HCEC 1CT (cell line): ENCODE measurements at places on chromosomes 11 and 22.

GRCh38 chr22:17120711-17121232 lies 388 bp downstream of the TMEM121B start:
- no peak for DNase-seq

DNA sequence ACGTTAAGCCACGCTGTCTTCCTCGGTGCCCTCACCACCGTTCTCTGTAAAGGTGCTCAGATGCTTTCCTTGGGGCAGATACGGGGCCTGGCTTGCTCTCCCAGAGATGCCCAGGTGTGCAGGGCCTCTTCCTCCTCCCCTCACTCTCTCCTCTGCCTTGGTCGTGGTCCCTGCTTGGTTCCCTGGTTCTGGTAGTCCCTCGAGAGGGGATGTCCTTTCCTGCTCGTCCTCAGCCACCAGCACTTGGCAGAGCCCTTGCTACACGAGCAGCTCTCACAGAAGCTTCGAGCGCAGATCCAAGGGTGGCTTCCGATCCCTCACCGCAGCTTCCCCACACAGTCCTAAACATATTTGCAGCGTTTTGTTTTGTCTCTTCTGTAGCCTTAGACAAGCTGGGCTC lies 298.8 kb downstream of the TBC1D22A start:
- no peak for DNase-seq

- DNase-seq: peak; percentile 56
These were observed 1.7 kb downstream of the RPS19BP1 start for GRCh38 chr22:39530692-39531331.

DNA sequence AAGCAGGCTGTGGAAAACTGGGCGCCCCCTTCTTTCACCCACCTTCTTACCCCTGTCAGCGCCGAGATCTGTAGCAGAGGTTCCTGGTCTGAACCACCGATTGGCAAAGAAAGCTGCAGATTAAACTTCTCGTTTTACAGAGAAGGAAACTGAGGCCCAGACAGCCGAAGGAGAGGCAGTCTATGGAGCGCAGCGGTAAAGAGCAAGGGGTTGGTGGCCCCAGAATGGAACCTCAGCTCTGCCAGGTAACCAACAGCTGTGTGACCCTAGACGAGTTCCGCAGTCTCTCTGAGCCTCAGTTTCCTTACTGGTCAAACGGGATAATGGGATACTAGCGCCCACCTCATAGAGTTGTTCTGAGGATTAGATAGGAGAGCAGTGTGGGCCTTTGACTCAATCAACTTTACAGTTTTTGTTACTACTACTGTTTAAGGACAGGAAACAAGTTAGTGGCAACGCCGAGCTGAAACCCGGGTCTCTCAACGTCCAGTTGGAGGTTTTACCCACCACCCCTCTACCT lies 3.1 kb upstream of the WT1 start:
- DNase-seq: no peak

DNA sequence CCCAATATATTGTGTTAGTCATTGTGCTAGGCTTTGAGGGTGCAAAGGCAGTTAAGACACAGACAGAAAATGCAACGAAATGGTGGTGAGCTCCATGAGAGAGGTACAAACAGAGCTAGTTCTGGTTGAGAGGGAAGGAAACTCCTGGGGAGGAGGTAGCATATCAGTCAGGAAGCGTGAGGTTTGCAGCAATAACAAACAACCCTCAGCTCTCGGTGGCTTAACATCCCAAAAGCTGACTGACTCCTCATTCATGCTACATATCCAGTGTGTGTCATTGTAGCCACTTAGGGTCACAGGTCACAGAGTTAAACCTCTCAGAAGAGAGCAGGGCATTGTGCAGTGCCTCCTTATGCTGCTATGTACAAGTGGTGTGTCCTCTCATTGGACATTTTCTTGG lies 1.7 kb upstream of the ST14 start:
- no peak for DNase-seq

GRCh38 chr11:72141066-72141465 lies 5.5 kb downstream of the FOLR3 start:
- DNase-seq: peak; percentile 94

GRCh38 chr11:17314232-17314547 lies 37.4 kb upstream of the NCR3LG1 start:
- peak; percentile 94 for DNase-seq

DNA sequence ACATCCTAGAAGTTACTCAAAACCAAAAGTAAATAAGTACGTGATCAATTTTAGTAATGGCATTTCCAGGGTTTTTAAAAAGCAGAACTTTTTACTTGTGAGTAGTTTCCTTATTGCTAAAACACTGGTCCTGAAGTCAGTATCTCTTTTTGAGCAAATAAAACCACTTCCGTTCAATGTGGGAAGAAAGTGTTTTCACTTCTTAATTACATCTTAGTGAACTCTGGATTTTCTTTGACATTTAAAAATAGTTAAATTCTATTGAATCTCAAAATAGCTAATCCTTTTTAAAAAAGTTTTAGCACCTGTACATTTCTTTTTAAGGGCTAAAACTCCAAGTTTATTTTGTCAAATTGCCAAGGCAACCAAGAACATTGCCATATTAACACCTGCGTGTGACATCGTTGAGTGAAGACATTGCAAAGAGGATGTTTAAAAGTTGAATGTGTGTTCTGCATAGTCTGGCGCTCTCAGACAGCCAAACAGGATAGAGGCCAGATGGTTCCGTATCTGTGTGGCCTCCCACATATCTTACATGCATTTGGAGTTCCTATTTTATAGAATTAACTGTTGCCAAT lies 17.2 kb upstream of the OR5B21 start:
- DNase-seq: no peak

DNA sequence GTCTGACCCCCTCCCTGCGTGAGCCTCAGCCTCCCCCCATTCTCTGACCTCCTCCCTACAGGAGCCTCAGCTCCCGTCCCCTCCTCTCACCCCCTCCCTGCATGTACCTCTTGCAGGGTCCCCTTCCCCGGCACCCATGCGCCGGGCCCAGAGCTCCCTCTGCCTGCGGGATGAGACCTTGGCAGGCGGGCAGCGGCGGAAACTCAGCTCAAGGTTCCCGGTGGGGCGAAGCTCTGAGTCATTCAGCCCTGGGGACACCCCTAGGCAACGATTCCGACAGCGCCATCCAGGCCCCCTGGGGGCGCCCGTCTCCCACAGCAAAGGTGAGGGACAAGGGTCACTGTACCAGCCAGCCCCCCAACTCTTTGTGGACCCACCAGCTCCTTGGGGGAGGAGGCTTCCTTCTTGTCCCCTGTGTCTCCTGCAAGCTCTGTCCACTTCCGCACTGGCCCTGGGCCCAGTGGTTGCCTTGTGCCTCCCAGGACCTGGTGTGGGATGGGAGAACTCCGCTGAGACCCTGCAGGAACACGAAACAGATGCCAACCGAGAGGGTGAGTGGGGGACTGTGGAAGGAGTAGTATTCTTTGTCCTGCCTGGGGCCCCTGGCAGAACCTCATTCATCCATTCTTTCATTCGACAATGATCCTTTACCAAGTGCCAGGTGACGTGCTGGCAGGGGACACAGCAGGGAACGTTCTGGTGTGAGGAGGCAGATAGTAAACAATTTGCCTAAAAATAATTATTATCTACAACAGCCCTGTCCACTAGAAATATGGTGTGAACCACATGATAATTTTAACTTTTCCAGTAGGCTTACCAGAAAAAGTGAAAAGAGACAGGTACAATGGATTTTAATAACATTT lies 3.7 kb upstream of the RPS6KA4 start:
- peak; percentile 78 for DNase-seq

DNA sequence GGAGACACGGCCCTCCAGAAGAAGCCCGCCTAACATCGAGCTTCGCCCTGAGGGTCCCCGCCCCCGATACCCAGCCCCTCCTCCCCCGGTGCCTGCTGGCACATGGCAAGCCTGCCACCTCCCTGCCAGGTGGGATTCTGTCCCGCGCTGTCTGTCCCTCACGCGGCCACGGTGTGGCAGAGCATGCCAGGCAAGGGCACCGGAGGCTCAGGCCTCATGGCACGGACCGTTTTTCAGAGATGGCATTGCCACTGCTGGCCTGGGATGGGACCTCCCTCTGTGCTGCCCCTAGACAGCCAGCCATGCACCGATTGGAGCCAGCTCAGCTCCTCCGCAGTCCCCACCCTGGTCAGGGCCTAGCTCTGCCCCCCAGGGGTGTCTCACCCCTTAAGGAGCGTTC lies 19.4 kb downstream of the MRPL23 start:
- no peak for DNase-seq

DNA sequence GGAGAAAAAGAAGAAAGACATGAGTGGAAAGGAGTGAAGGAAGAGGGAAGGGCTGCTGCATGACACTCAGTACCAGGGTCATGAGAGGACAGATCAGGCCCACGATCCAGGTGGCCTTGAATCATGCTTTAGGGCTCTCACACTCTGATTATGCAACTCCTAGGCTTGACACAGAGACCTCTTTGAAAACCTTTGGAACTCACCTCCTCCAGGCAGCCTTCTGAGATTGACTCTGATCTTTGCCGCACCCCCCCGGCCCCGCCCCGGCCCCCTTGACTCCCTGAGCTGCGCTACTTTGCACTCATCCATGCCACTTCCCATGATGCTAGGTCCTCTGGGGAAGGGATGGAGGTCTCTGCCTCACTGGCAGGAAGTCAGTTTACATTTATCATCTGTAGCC lies 10.7 kb downstream of the PTPN5 start:
- DNase-seq: no peak

- no peak for DNase-seq
These were observed 25.9 kb downstream of the RAB6A start for GRCh38 chr11:73734993-73735392.

- DNase-seq: no peak
These were observed 66.5 kb downstream of the DBX1 start for GRCh38 chr11:20093775-20094174.
